Stimulated activated CD8-positive, alpha-beta memory T cell treated with anti-CD3 and anti-CD28 coated beads, Interleukin-15, amount 100 ng/mL, for 1 hour (primary cell): ENCODE measurements at places on chromosomes 5 and 9.

DNA sequence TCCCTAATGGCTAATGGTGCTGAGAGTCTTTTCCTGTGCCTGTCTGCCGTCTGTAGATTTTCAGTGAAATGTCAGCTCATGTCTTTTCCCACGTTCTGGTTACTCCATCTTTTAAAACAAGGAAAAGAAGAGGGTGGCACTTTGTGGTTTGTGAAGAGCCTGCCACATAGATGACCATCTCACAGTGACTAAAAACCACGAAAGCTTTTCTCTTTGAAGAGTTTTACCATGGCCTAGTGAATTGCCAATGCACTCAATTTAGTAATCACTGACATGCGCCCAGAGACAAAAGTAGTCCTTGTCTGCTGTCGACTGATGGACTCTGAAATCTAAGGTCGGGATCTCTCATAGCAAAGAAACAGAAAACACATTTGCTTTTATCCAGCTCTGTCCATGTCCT is 50.4 kb downstream of the SPATA31C2 start:
- DNase-seq, result no peak

DNA sequence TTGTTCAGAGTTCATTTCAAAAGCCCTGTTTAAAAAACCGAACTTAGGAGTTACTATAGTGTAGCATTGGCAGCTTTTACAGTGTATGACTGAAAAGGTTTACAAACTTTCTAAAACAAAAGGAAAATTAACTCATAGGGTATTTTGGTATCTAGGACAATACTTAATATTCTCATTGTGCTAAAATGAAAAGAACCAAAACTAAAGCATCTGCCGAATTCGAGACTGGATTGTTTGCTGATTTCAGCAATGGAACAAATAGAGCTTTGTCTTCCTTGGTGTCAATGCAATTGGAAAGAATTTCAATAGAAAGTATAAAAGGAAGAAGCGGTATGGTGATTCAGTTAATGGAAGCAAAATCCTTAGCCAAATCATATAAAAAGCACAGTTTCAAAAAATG is 254.1 kb downstream of the SLF1 start:
- no peak for DNase-seq

- no peak for DNase-seq
Observed at GRCh38 chr5:60586307-60586901, 113.6 kb downstream of the DEPDC1B start.

GRCh38 chr5:177333420-177334154 is 17.9 kb downstream of the LMAN2 start:
- no peak for DNase-seq

GRCh38 chr5:104551628-104552027 is 989.0 kb upstream of the NUDT12 start:
- no peak for DNase-seq

DNA sequence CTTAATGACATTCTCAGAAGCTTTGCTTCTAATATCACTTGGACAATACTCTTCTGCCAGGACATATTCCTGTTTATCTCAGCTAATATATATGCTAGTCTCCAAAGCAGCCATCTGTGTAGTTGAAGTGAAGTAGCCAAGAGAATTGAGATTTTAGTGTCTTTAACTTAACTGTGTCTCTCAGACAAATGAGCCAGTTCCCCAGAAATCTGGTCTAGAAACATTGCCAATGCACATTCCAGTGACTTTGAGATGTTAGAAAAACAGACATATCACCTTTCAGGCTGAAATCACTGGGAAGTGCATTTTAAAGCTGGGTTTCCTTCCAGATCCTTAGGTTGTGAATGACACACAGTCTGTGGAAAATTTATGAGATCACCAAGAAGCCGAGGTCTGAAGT is 114.6 kb downstream of the MTX3 start:
- no peak for DNase-seq

DNA sequence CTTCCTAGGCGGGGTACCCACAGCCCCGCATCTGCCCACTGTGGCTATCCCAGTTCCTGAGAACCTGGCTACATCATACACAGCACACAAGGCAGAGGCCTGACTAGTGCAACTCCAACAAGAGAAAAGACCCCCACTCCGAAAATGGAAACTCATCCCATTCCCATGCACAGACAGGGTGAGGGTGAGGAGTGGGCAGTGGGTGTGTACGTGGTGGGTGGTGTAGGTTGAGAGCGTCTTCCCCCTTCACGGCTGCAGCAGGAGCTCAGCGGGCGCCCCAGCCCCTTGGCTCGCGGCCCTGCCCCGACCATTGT is 501 bp upstream of the MAP1B start:
- no peak for DNase-seq

GRCh38 chr5:39774605-39775004 is 349.8 kb upstream of the DAB2 start:
- DNase-seq, result no peak

GRCh38 chr9:37430841-37431597 is 8.5 kb downstream of the GRHPR start:
- DNase-seq, result no peak

DNA sequence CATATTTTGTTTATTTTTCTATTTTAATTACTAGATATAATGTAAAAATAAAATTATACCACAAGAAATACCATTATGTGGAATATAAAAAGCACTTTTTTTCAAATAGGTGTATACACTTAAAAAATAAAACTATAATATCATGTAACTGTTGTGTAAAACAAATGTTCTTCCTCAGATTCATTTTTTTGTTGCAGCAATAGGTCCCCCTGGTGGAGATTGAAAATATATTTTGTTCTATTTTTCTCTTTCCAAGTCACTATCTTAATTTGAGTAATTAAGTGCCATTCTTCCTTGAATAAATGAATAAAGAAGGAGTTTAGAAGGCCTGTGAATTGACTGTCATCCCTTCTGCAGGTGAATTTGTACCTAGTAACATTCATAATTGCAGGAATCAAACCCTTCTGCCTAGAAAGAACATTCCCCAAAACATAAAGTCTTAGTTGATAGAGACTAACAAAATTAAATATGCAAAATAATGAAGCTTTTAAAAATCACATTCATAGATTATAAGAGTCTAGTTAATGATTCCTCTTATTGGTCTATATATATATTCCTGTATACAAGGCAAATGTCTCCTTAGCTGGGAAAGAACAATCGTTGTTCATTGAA is 23.4 kb downstream of the CETN3 start:
- no peak for DNase-seq

GRCh38 chr5:23139338-23140171 is 286.4 kb upstream of the CDH12 start:
- DNase-seq, result no peak

DNA sequence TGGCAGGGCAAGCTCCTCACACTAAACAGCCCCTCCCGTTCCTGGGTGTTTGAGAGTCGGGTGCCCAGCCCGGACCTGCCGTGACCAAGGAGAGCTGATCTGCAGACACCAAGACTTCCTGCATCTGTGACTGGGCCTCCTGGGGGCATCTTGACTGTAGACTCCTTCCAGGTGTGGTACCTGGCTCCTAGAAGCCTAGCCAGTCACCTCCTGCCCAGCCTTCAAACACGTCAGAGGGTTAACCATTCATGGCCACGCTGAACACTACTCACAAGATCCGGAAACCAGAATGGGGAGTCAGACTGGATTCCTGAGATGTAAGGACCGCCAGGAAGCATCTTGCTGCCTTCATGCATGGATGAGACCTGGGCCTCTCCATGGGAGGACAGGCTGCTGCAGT is 3.7 kb upstream of the LCN2 start:
- no peak for DNase-seq

- DNase-seq, result no peak
Observed at GRCh38 chr5:95660060-95660459, 13.5 kb downstream of the RFESD start.

DNA sequence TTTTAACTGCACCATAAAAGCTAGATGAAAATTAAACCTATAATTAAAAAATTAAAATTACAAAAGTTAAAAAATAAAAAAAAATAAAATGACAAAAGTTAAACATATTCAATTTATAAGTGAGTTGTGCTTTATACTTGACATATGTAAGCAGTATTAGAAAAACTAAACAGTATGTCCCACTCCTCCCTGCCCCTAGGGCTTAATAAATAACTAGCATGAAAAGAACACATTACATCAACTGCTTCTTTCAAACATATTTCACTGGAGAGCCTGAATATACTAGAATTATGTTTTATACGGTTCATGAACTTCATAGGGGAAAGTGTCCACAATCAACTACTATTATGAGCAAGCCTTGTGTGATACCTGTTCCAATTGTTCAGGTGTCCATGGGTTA is 47.6 kb downstream of the ECPAS start:
- DNase-seq, result no peak

DNA sequence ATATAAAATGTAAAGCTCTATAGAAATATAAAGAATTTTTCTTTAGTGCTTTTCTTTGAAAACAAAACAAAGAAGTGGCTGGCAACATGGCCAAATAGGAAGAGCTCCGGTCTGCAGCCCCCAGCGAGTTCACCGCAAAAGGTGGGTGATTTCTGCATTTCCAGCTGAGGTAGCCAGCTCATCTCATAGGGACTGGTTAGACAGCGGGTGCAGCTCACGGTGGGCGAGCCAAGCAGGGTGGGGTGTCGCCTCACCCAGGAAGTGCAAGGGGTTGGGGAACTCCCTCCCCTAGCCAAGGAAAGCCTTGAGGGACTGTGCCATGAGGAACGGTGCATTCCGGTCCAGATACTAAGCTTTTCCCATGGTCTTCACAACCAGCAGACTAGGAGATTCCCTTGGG is 21.0 kb upstream of the TIMD4 start:
- no peak for DNase-seq

- DNase-seq, result no peak
Observed at GRCh38 chr9:107636571-107637381, 147.2 kb upstream of the KLF4 start.

- DNase-seq, result no peak
Observed at GRCh38 chr5:36301858-36302603, at the start of gene RANBP3L. Gene RANBP3L, minus strand, starts transcription at chr5:36301902. Its CDS starts 486 bp downstream, at chr5:36301416.

GRCh38 chr5:159215886-159216285 is 6.5 kb upstream of the RNF145 start:
- DNase-seq, result no peak

DNA sequence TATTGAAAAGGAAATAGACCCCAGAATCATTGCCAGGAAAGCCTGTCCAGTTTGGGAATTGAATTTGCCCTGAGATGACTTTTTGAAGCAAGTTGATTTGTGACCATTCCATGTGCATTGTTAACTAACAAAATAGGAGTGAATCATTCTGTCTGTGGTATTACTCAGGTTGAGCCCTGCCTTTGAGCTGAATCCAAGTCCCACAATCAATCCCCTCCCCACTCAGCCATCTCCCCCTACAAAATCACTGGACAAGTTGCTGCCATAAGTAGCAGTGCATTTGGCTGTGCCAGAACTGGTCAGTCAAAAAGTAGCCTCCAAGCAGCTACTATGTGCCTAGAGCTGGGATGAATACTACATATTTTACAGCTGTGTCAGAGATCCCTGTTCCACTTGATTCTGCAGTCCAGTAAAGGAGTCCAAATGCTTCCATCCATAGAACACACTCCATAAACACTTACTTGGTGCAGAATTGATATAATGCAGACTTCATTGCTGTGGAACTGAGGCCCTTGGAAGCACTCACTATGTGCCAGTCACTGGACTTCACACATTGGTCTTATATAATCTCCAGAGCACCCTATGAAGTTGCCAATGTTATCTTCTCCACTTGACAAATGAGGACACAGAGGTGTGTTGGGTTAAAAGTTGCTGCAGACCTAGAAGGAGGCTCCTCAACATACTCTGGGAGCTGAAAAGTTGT is 96.1 kb downstream of the ZNF462 start:
- no peak for DNase-seq

DNA sequence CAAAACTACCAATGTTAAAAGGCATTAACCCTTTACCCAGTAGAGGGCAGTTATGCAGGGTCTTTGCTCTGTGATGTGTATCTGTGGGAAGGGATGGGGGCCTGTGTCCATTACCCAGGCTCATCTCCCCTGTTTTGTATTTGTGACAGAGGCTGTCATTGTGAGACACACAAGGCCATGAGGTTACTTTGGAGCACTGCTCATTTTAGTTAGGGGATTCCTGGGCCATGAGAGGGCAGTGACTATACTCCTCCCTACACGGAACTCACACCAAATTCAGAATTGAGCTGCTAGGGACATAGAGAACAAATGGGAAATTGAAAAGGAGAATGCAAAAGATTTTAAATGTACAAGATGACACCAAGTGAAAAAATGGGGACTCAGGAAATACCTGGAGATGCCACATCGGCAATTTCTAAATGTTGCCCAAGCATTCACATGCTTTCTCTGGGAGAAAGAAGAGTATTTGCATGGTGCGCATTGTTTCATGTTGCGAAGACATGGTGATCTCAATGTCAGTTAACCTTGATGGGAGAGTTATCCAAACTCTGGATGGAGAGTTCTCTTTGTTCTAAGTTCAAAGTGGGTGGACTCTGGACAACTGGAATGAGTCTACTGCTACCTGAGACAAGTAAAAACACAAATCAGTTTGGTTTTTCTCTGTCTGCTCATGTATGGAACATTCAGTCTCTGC is 32.5 kb downstream of the C9orf152 start:
- DNase-seq, result no peak

- DNase-seq, result no peak
Observed at GRCh38 chr5:132667761-132668705, 5.8 kb upstream of the IL4 start.
